ENCODE measurements at places on chromosomes 1 and 21.

- no peak for DNase-seq
Measured at GRCh38 chr1:18041685-18042355, 65.8 kb upstream of the IGSF21 start.

DNA sequence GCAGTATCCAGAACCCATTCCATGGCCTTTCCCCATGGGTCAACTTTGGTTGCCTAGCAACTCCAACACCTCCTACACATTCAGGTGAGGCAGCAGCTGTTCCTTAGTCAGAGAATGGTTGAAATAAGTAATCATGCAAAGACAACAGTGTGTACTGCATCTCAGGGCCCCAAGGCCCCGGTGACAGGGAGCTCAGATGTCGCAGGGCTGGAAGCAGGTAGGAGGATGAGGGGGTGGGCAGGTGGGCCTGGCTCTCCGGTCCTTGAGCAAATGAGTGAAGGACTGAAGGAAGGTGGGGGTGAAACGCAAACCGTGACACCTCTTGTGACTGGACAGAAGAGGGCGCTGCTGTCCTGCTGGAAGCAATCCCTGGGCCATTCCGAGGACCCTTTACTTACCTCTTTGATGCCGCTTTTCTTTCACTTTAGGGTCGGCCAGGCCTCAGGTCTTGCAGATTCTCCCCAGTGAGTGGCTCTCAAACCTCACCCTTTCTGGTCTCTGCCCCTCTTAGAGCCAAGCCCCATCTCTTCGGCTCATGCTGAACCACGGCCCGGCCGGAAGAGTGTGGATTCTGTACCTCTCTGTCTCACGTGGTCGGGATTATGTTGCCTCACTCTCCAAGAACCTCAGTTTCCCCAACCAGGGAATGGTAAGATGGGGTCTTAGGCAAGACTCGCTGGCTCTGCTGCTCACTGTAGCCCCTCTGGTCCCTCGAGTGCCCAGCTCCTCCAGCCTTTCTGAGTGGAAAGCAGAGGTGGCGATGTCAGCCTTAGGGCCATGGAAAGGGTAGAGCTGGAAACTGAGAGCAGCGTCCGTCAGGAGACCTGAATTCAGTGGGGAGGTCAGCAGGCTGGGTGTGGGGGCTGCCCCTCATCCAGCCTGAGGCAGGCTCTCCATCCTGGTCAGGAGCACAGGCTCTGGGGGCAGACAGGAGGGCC lies 5.6 kb upstream of the KCNA10 start:
- DNase-seq: no peak

- no peak for DNase-seq
Measured at GRCh38 chr1:39220891-39221870, 16.7 kb downstream of the MACF1 start.

DNA sequence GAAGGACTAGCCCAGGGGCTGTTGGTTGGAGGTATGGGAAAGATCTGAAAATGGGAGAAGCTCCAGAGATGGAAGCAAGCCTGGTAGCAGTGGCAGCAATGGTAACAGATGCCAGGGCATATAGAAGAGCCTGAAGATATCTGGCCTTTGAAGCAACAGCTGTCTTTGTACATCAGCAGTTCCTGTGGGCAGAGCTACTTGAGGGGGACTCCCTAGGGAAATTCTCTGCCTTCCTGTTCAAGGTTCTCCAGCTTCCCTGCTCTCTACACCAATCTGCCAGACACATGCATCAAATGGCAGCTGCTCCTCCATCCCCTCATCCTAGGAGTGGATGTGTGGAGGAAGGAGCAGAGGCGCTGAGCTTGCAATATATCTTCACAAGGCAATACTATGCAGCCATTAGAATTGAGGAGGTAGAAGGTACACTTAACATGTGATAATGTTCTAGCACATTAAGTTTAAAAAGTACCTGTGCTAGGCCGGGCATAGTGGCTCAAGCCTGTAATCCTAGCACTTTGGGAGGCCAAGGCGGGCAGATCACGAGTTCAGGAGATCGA lies 2.2 kb downstream of the TMEM35B start:
- no peak for DNase-seq

DNA sequence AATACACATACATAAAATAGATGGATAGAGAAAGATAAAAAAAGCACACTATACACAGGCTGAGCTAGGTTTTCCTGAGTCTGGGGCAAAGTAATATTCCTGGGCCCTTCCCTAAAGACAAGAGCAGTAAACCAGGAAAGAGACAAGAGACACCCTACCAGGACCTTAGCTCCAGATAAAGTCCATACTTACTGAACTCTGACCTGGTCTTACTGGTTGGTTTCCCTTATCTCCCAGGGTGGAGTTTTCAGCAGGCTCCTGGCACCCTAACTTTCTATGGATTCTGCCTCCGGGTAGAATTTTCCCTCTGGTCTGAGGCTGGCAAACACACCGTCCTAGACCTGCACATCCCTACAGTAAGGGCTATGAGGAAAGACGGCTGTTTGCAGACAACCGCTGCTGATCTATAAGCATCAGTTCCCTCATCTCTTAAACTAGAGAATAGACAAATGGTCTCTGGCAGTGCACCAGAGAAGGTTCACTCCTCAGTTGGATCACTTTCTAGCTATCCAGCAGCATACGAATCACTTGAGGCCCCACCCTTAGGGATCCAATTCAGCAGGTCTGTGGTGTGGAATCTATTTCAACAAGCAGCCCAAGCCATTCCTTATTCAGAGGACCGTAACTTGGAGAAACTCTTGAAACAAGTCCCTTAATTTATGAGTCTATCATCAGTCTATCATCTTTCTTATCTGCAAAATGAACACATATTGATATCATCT lies 52.0 kb downstream of the ARHGEF11 start:
- no peak for DNase-seq

- no peak for DNase-seq
Measured at GRCh38 chr21:39441502-39442475, 3.8 kb downstream of the LCA5L start.

All from iPS DF 19.7 (cell line).